ENCODE measurements at places on chromosomes 3 and 15. TPM values are rescaled to one million over a fixed set of nuclear protein-coding genes. Genes with fewer than 3 reads are reported as not detected.

ADAMTS9 gene
- 2.5 TPM for total RNA-seq

GRK7 gene
- not detected for total RNA-seq

SGO1 gene
- total RNA-seq: 9.5 TPM

RLBP1 gene
- total RNA-seq: not detected

ERC2 gene
- 0.30 TPM for total RNA-seq

TGM4 gene
- total RNA-seq: 0.15 TPM

CACNA2D3 gene
- not detected for total RNA-seq

DNAH12 gene
- not detected for total RNA-seq

ASB14 gene
- not detected for total RNA-seq

SPINK8 gene
- not detected for total RNA-seq

TRH gene
- not detected for total RNA-seq

SST gene
- total RNA-seq: not detected

WWTR1 gene
- 19.3 TPM for total RNA-seq

ENTPD3 gene
- under 0.01 TPM for total RNA-seq

GABRR3 gene
- total RNA-seq: not detected

CHAC1 gene
- 79.5 TPM for total RNA-seq

KIF7 gene
- total RNA-seq: 7.6 TPM

SMCO1 gene
- total RNA-seq: 0.34 TPM

SLC28A2 gene
- total RNA-seq: not detected

SCAANT1 gene
- not detected for total RNA-seq

ANKUB1 gene
- total RNA-seq: not detected

CISH gene
- total RNA-seq: 2.1 TPM

GTF2A2 gene
- total RNA-seq: 27.6 TPM

NRROS gene
- under 0.01 TPM for total RNA-seq

APOD gene
- 1.0 TPM for total RNA-seq

BNC1 gene
- total RNA-seq: 7.1 TPM

STAC gene
- 4.3 TPM for total RNA-seq

Measured in bronchus fibroblast of lung (primary cell).